Foreskin keratinocyte (primary cell): ENCODE measurements at places on chromosomes 2 and 18.

- DNase-seq, result no peak
Measured at GRCh38 chr2:69545477-69545932, 98.0 kb downstream of the AAK1 start.

DNA sequence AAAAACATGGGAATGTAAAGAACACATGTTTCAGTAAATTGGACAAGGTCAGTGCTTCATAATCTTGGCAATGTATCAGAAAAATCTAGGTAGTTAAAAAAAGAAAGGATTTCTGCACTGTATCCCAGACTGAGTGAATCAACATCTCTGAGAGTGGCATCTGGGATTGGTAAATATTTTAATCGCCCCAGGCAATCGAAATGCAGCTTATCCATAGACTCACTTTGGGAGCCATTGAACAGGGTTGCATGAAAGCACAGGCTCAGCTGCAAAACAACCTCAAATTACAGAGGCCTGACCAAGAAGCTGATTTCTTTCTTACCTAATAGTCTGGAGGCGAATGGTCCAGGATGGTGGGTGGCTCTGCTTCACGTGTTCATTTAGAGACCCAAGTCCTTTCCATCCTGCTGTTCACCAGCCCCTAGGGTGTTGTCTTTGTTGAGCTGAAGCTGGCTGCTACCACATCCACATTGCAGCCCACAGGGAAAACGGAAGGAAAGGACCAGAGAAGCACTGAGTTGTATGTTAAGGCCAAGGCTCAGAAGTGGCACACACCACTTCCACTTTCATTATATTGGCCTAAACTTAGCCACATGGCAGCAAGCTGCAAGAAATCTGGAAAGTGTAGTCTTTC is 59.0 kb downstream of the MOGAT1 start:
- DNase-seq, result no peak

GRCh38 chr2:191670076-191670475 is 7.9 kb upstream of the NABP1 start:
- DNase-seq, result no peak

DNA sequence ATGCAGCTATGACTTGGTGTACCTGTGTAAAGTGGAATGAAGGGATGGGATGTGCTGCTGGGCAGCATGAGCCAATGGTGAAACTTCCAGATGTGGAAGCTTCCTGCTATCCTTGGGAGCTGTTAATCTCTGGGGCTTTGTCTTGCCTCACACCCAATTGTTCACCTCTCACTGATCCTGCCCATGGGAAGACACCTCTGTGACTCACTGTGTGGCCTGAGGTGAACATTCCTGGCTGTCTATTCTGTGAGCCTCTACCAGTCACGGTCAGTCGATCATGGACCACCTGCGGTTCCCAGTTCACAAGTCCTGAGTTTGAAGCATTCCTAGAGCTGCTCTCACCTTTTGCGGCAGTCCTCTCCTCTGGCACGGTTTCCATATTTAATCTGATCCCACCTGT is 12.1 kb downstream of the NEURL3 start:
- peak; percentile 87 for DNase-seq

- no peak for DNase-seq
Measured at GRCh38 chr2:234287650-234288049, 209.2 kb downstream of the ARL4C start.

- no peak for DNase-seq
Measured at GRCh38 chr2:238582159-238582558, 155.4 kb downstream of the ASB1 start.

DNA sequence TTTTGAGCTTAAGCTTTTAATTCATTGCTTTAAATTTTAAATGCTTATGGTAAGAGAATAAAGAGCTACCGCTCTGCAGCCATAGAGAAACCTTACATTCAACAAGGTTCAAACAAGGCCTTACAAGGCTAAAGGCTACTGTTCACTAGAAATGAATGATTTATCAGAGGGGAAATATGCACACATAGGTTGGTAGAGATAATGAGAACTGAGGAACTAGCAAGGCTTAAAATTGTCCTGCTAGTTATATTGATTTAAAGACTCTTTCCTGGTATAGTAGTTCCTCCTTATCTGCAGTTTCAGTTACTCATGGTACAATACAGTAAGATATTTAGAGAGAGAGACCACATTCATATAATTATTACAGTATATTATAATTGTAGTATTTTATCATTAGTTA is 193.4 kb downstream of the WDR7 start:
- no peak for DNase-seq

- no peak for DNase-seq
Measured at GRCh38 chr2:174551697-174552096, 45.9 kb downstream of the WIPF1 start.

DNA sequence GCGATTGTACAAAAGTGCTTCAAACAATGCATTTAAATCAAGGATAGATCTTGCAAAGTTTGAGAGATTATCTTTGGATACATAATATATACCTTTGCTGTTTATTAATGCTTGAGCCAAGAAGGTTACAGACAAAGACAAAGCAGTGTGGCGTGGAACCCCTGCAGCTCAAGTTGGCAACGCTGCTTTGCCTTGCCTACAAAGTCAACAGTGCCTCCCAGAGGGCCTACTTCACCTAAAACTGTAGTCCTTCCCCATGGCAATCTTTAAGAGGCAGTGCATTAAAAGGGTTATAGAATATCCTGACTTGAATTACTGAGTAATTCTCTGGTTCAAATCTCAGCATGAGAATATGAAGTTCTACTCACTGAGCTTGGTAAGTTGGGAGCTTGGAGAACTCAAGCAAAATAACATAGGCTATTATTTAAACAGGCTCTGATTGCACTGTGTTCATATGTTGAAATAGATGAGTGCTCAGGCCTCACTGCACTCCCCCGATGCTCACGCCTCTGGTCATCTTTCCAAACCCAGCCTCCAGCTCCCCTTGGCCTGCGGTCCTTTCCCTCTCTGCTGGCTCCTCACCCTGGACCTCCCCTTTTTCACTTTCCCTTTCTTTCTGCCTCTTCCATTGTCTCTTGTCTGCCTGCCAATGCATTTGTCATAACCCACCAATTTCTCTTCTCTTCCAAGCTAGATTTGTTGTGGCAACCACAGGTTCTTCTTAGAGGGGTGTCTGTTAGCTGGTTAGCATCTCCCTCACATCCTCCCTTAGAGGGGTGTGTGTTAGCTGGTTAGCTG is 96.5 kb downstream of the MYT1L start:
- no peak for DNase-seq

- no peak for DNase-seq
Measured at GRCh38 chr2:147559070-147559725, 285.6 kb upstream of the ACVR2A start.

GRCh38 chr2:232889876-232890401 is 19.9 kb downstream of the SNORC start:
- no peak for DNase-seq

DNA sequence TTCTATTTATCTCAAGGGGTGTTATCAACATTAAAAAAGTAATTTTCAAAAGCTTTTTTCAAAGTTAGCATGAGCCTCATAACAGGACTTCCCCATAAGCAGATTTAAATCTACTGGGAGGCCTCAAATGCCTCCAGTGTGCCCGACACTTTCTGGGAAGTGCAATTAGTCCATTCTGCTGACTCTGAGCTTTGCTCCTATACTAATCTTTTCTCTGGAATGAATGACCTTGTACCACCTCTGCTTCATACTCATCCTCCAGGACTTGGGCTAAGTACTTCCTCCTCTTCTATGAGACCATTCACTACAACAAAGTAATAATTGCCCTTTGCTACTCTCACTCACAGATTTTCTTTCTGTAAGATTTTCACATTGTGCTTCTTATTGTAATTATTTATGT is 111.1 kb downstream of the RIT2 start:
- no peak for DNase-seq

GRCh38 chr2:233062451-233062850 is 2.3 kb downstream of the INPP5D start:
- no peak for DNase-seq

- no peak for DNase-seq
Measured at GRCh38 chr18:69763002-69763401, 184.7 kb downstream of the CD226 start.

DNA sequence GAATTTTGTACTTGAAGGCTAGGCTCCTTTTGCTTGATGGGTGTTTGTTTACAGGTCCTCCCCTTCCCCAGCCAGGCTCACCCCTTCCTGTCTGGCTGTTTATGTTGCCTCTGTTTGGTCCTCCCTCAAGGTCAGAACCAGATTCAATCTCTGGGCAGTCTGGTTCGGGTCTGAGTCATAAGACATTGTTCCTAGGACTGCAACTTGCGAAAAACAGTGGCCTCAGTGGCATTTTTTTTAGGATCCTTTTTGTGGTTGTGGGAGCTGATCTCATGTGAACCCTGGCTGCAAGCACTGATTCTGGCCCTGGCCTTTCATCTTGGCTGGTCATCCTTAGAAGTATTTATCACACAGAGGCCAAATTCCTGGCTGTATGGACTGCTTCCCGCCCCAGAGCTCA is 370.4 kb downstream of the CLIP4 start:
- DNase-seq, result no peak

DNA sequence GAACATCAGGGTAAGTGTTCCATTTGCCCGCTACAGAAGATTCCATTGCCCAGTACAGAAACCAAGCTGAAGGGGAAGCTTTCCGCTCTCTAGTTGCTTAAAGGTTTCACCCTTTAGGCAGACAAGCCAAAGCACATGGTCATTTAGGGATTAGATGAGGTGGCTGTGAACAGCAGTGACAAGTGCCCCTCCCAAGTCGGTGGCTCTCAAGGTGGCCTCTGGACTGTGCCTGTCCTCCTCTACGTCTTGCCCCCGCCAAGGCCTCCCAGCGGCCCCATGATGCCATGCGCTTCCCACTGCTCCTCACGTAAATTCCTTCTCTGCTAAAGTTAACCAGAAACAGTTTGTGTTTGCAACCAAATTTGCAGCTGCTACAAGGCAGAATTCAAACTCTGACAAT is 24.2 kb upstream of the PTPN4 start:
- no peak for DNase-seq

DNA sequence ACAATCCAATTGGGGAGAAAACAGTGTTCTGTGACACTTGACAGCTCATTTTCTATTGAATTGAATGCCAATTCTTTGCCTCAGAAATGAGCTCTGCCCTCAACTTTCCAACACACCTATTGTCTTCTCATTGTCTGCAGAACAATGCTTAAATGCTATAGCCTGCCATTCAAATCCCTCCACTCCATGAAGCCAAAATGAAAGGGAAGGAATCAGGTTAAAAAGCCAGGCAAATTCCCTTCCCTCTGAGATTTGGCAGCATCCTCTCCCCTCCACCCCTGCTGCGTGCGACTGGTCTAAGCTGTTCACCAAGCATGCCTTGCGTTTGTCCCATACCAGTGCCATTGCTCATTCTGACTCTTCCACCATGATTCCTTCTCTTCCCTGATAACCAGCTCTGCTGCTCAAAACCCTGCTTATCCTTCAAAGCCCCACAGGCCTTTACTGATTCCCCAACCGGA is 32.4 kb upstream of the TMEM131 start:
- no peak for DNase-seq

- DNase-seq, result peak; percentile 78
Measured at GRCh38 chr18:22412176-22412911, 5.4 kb downstream of the CTAGE1 start.

GRCh38 chr2:1546023-1546591 is 132.8 kb downstream of the TPO start:
- DNase-seq, result peak; percentile 44

GRCh38 chr2:204673877-204674276 is 128.6 kb downstream of the PARD3B start:
- peak; percentile 58 for DNase-seq

- DNase-seq, result no peak
Measured at GRCh38 chr2:39246382-39246980, 2.7 kb upstream of the CDKL4 start.

DNA sequence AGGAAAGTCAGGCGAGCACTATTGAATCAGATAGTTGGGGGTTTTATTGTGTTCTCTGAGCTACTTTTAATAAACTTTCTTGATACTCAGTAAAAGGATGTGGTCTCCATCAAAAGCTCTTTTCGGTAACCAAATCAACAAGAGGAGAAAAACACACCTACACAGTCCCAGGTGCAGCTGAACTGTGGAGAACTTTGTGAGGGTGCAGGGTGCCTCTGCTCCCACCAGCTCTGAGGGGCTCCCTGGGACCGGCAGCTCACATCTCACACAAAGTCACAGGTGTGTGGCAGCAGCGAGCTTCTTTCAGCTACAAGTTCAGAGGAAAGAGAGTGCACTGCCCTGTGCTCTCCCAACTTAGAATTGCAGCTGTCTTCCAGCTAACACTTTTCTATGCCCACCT is 650.4 kb downstream of the RNF144A start:
- DNase-seq, result no peak

GRCh38 chr2:236257136-236257535 is 7.1 kb downstream of the ASB18 start:
- DNase-seq, result no peak

- no peak for DNase-seq
Measured at GRCh38 chr18:42363446-42364441, 408.7 kb downstream of the PIK3C3 start.

DNA sequence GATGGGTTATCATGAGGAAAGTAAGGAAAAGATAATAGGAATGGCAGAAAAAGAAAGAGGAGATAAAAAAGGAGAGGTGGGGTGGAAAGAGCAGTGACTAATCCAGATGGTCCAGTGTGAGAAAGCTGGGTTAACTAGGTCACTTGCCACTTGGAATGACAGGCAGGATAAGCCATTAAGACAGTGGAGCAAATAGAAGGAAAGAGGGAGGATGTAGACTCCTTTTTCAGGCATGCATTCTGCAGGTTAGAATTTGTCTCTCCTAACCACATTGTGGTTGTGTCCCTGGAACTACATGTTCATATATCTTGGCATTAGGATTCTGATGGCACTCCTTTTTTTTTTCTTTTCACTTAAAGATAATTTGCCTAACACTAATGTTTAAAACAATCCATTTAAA is 13.4 kb upstream of the NEMP2 start:
- DNase-seq, result peak; percentile 90

DNA sequence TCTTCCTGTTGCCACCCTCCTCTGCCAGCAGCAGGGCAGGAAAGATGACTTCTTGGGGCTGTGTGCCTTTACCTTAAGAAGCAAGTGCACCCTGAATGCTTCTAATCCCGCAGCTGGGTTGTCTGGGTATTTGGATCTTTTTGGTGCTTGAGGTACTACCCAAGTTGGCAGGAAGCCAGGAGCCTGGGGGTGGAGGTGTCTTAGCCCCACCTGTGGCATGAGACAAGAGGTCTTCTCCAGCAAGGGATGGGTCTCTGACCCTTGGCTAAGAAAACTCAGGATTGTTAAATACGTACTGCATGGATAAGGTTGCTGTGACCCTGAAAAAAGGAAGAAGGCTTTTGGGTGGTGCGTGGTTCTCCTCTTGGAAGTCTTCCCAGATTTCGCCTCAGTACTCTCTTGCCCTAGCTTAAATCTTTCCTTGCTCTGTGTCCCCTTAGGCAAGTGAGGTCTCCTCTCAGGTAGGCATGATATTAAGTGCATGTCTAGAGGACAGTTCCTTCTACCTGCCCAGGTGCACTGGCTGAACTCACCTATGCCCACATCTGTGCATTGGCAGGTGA is 4.3 kb downstream of the HPCAL1 start:
- no peak for DNase-seq

DNA sequence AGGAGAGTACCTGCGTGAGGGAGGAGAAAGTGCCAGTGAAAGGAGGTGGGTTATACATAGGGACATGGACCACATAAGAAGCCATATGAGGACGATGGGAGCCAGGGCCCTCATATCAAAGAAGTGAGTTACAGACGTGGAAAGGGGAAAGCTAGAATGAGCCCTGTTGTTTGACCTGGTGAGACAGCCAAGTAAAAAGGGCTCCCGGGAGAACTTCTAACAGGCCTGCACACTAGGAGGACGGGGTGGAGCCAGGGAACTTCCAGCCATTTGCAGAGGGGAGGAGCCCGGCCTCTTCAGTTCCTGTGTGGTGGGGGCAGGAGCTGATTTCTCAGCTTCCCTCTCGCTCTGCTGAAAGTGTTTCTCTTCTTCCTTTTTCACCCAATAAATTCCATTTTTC is 84.1 kb upstream of the SLC66A3 start:
- no peak for DNase-seq

GRCh38 chr2:200383380-200384110 is 77.1 kb downstream of the SPATS2L start:
- peak; percentile 86 for DNase-seq
